ENCODE measurements at places on chromosomes 1 and 21. TPM values are rescaled to one million over a fixed set of nuclear protein-coding genes. Genes with fewer than 3 reads are reported as not detected.

Gene DCST1
- polyA plus RNA-seq = 0.30 TPM

DNA sequence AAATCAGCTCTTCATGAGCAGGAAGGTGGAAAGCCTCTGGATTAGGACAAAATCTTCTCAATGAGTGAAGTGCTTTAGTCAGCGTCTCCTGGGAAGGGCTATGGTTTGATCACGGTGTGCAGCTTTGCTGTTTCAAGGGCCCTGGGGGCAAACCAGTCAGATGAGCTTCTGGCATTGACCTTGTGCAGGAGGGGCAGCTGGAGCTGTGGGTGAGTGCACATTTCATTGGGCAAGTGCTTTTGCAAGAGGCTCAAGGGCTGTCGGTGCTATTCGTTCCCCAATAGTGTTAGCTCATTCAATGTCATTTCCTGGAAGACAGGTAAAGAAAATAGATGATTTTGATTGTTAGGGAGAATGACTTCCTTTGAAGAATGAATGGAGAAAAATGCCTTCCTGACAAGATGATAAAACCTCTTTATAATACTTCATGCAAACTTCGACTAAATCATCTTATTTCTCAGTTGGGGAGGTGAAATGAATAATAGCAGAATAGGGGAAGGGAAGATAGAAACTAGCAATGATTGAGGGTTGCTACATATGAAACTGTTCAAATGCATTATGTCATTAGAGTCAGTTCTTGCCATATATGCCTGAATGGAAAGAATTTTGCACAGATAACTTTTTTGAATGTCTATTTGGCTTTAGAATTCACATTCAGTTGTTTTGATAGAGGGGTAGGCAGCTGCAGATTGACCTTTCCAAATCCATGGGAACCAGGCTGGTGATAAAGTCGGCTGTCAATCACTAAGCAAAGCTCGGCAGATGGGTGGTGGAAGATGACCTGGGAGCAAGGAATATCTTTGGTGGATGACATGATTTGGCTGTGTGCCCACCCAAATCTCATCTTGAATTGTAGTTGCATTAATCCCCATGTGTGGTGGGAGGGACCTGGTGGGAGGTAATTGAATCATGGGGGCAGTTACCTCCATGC lies 12.9 kb upstream of the DISC1 start:
- no peak for DNase-seq

DNA sequence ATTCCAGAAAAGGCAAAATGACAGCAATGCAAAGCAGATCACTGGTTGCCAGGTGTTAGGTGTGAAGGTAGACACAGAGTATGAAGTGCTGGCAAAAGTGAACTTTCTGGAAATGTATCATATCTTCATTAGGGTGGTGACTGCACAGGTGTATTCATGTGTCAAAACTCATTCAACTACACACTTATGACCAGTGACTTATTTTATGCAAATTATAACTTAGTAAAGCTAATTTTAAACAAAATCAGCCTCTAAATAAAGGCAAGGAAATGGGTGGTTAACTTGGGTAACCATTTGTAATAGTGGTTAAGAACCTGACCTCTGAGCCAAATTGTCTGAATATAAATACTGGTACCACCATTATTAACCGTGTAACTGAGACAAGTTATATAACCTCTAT lies 7.4 kb downstream of the COP1 start:
- no peak for DNase-seq

Gene MSH4
- 0.65 TPM for polyA plus RNA-seq

DNA sequence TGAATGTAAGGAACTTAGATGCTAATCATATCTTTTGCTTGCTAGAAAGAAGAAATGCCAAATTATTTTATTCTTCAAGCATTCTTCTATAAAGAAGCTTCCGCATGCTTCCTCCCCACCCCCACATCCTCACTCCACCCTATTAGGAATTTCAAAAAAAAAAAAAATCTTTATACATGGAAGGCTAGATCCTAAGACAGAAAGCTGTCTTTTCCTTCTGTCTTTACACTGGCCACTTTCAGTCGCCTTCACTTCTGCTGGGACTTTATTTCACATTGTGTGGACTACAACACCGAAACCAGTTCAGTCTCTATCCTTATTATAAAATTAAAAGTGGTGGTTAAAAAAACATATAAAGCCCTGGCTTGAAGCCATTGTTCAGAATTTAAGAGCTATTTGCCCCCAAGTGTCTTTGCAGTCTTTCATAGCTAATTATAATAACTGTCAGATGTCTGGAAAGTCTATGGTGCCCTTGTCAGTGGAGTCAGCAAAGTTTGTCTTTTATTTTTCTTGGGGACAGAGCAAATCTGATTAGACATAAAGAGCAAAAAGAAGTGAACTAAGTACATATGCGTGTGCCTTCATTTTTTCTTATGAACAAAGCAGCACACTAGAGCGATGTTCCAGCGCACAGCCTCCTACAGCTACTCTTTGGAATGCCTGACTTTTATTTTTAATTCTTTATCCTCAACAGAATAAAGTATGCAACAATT lies 297.7 kb downstream of the PTPRC start:
- DNase-seq = peak; percentile 73

All from muscle of leg (tissue), 16 donors.